Tracheal epithelial cell (primary cell): ENCODE measurements at places on chromosomes 3 and 15. TPM values are rescaled to one million over a fixed set of nuclear protein-coding genes. Genes with fewer than 3 reads are reported as not detected.

The PLA2G4B gene
- total RNA-seq = 4.5 and 7.5 TPM in 2 replicates

The TRIM71 gene
- total RNA-seq = 0.24 TPM in 1 of 2 replicates, not detected in the other

The PIERCE2 gene
- 1.7 and 4.9 TPM in 2 replicates for total RNA-seq

The TEX55 gene
- not detected in 2 replicates for total RNA-seq

The FBXL2 gene
- total RNA-seq = 9.4 and 20.7 TPM in 2 replicates

The GHRL gene
- not detected in 2 replicates for total RNA-seq

The ZSCAN29 gene
- total RNA-seq = 33.3 and 38.2 TPM in 2 replicates

The KLHDC8B gene
- total RNA-seq = 53.7 and 55.9 TPM in 2 replicates

The SPINT1 gene
- total RNA-seq = 258 and 274 TPM in 2 replicates

The MST1R gene
- total RNA-seq = 8.7 and 29.2 TPM in 2 replicates

The FETUB gene
- not detected in 2 replicates for total RNA-seq

The MYZAP gene
- total RNA-seq = 1.2 and 1.3 TPM in 2 replicates

The ARMC8 gene
- total RNA-seq = 39.3 and 42.8 TPM in 2 replicates

The OXTR gene
- under 0.01 and 1.7 TPM in 2 replicates for total RNA-seq

The GOLIM4 gene
- total RNA-seq = 23.1 and 23.7 TPM in 2 replicates

The HIGD2B gene
- not detected in 2 replicates for total RNA-seq

The SLC28A2 gene
- not detected in 2 replicates for total RNA-seq
